CD4-positive, CD25-positive, alpha-beta regulatory T cell (primary cell): ENCODE measurements at places on chromosomes 11 and 22.

GRCh38 chr11:132453406-132453805, 1078.9 kb downstream of the OPCML start:
- no peak for DNase-seq
- no peaks in the 10 kb centered on the region for H3K4me1 ChIP-seq
- H3K27ac ChIP-seq: no peak overlapping the region
- no peaks in the 10 kb centered on the region for H3K27me3 ChIP-seq

DNA sequence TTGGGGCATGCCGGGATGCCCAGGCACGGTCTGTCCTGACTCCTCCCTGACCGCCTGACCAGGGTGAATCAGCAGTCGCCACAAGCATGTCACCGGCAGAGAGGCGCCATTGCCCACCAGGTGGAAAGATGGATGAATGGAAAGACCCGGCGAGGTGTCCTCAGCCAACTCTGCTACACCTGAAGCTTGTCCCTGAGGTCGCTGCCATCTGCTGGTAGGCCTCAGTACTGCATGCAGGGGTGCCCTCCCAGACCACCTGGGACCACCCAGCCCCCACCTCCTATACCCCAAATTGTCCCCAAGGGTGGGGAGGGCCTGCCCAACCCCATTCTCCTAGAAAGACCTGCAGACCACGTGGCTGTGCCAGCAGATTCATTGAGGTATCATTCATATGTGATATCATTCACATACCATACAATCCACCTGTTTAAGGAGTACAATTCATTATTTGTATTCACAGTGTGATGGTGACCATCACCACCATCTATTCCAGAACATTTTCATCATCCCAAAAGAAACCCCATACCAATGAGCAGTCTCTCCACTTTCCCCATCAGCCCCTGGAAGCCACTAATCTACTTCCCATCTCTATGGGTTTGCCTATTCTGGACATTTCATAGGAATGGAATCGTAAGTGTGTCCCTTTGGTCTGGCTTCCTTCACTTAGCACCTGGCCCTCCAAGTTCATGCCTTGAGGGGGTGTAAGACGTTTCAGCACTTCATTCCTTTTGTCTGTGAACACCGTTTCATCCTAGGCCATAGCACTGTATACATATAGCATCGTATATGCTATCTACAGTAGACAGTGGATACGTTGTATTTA, 17.5 kb downstream of the FGF3 start:
- no peaks in the 10 kb centered on the region for H3K27me3 ChIP-seq
- no peaks in the 10 kb centered on the region for H3K4me1 ChIP-seq
- H3K27ac ChIP-seq: no peak overlapping the region
- no peak overlapping the region for H3K4me3 ChIP-seq
- H3K36me3 ChIP-seq: no peaks in the 10 kb centered on the region

DNA sequence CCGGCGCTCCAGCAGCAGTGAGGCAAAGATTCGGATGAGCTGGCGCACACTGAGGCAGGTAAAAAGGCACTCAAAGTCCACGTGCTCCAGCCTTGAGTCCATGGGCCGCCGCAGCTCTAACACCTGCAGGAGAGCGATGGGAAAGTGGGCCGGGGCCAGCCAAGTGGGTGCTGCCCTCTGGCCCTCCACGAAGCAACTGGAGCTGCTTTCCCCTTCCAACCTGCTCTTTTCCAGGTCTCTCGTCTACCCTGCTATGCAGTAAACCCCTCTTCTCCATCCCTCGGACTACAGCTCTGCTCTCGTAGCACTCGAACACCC, 20.0 kb downstream of the RPL27A start:
- no peaks in the 10 kb centered on the region for H3K27me3 ChIP-seq
- DNase-seq: no peak
- no peak overlapping the region for H3K27ac ChIP-seq
- no peak overlapping the region for H3K4me3 ChIP-seq
- H3K36me3 ChIP-seq: no peaks in the 10 kb centered on the region

GRCh38 chr22:48736593-48737460, 1090.8 kb downstream of the BRD1 start:
- no peaks in the 10 kb centered on the region for H3K27me3 ChIP-seq
- no peak for DNase-seq
- no peak overlapping the region for H3K4me3 ChIP-seq
- H3K27ac ChIP-seq: no peak overlapping the region
- no peaks in the 10 kb centered on the region for H3K4me1 ChIP-seq
- no peaks in the 10 kb centered on the region for H3K36me3 ChIP-seq
